NCI-H187 treated with DMSO at 0.1 percent for 48 hours (cell line): ENCODE measurements at places on chromosomes 2 and 18.

GRCh38 chr2:15899751-15900493 lies 40.4 kb upstream of the MYCN start:
- DNase-seq, result no peak

- no peak for DNase-seq
These were observed 69.6 kb downstream of the ZNF516 start for GRCh38 chr18:76425146-76426131.

- DNase-seq, result no peak
These were observed 102.3 kb upstream of the LYPD1 start for GRCh38 chr2:132772340-132772739.

- no peak for DNase-seq
These were observed 608.8 kb downstream of the LRP1B start for GRCh38 chr2:141522048-141522447.

DNA sequence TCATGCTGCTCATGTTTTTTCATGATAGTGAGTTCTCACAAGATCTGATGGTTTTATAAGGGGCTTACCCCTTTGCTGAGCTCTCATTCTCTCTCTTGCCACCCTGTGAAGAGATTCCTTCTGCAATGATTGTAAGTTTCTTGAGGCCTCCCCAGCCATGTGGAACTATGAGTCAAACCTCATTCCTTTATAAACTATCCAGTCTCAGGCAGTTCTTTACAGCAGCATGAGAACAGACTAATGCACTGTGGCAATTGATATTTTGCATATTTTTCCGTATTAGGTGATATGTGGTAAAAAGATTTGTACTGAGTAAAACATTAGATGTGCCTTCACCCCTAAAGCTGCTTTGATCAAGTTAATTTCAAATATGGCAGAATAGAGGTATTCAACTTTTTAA lies 48.8 kb downstream of the RAB27B start:
- DNase-seq, result no peak

- DNase-seq, result no peak
These were observed 45.8 kb upstream of the RBM44 start for GRCh38 chr2:237752761-237753165.

- DNase-seq, result no peak
These were observed 49.1 kb upstream of the GPC1 start for GRCh38 chr2:240386326-240386725.

GRCh38 chr18:46856973-46857372 lies 60.3 kb downstream of the PIAS2 start:
- DNase-seq, result no peak

- DNase-seq, result no peak
These were observed 57.8 kb upstream of the HAAO start for GRCh38 chr2:42850016-42850805.

GRCh38 chr2:236309669-236310029 lies 45.4 kb upstream of the ASB18 start:
- DNase-seq, result no peak

DNA sequence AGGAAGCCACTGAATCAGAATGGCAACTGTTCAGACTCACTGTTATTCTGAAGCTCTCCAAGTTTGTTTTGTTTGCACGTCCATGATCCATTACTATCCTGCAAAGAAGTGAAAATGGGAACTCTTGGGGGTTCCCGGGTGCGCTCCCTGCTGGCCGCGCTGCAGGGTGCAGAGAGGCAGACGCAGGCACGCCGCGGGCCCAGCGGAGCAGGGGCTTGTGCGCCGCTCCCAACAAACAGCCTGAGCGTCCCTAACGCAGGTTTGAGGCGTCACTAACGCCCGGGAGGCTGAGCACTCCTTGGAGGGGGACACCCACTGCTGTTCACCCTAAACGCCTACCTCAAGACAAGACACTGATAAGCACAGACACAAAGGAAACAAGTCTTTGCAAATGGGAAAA lies 14.3 kb upstream of the PIEZO2 start:
- no peak for DNase-seq

GRCh38 chr18:58175786-58176176 lies 131.8 kb downstream of the NEDD4L start:
- DNase-seq, result no peak

- DNase-seq, result no peak
These were observed 1.2 kb downstream of the CFLAR start for GRCh38 chr2:201116959-201117734.

- no peak for DNase-seq
These were observed 123.9 kb downstream of the MGAT5 start for GRCh38 chr2:134377730-134378129.

GRCh38 chr18:64091526-64091925 lies 57.4 kb downstream of the LINC00305 start:
- DNase-seq, result no peak

- DNase-seq, result no peak
These were observed 68.2 kb upstream of the CAB39 start for GRCh38 chr2:230644356-230644935.

DNA sequence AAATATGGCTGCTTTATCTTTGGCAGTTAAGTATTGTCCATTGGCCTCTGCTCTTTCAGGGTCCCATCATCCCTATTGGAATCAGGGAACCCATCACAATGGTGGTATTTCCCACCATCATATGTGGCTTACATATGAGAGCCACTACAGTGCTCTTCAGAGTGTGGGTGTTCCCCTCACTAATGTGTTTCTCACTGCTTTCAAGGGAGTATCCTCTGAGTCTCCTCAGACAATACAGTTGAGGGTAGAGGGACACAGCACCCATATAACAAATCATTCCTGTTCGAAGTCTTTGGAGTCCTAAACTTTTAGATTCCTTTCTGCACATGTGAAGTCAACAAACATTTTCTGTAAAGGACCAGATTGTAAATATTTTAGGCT lies 48.8 kb upstream of the DNAJC10 start:
- no peak for DNase-seq

- no peak for DNase-seq
These were observed 68.9 kb downstream of the CERS6 start for GRCh38 chr2:168525020-168525419.

- DNase-seq, result no peak
These were observed 64.0 kb upstream of the REG3A start for GRCh38 chr2:79223539-79223938.
